ENCODE measurements at places on chromosomes 5 and 9.
A peak's percentile ranks its signal among the peaks of the same experiment; 100 is the strongest.

DNA sequence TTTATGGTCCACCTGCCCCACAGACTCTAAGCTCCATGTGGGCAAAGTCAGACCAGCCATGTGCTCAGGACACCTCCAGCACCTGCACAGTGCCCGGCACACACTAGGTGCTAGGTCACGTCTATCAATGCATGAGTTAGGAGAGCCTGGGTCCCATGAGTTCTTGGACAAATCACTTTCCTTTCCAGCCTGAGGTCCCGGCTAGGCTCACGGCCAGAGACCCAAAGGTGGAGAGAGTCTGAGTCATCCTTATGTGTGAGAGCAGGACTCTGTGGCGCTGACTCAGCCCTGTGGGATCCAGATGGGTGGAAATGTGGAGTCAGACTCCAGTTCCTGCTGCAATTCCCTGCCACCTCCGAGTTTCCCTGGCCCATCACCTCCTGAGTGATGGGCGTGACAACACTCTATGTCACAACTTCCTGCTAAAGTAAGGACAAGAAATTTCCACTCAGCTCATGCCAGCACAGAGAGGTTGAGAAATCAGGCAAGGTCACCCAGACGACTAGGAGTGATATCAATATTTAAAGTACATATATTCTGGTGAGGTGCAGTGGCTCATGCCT, 2.5 kb upstream of the ST6GALNAC4 start:
- DNase-seq = no peak

DNA sequence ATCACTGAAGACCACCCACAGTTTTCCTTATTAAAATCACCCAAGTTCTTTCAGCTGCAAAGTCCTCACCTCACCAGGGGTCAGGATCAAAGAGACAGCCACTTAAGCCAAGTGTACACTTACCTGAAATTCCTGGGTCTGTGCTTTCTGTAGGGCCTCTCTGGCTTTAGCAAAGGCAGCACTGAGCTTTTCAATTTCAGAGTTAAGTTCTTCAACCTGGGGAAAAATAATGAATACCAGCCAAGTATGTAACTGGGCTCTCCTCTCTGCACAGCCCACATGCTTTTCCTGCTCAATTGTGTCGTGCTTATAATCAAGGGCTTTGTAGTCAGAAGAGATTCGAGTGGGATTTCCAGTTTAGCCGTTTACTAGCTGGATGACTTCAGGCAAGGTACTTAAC, 55.1 kb downstream of the CDK5RAP2 start:
- no peak for DNase-seq

DNA sequence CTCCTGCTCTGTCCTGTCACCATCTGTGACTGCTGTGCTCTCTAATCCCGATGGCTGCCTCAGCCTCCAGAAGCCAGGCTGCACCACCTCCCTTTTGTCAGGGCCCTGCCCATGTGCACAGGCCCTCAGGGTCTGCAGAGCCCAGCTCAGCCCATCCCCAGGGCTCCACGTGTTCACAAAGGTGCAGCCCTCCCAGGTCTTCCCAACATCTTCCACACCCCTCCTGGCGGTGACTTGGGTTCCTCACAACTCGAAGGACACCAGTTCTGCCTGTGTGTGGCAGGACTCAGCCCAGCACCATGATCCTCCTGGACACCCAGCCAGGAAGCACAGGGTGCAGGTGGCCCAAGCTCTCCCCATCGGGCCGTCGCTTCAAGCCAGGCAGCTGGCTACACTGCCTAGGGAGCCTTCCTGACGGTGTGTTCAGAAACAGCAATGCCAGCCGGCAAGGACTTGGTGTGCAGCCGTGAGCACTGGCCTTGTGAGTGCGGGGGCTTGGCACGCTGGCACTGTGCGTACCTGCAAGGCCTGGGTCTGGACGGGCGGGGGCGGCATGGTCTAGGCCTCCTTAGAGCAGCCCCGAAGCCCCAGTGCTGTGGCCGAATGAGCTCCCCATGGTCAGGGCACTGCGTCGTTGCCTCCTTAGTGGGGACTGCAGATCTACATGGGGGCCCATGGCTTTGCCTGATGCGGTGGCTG, 96.1 kb downstream of the MRPL36 start:
- no peak for DNase-seq

DNA sequence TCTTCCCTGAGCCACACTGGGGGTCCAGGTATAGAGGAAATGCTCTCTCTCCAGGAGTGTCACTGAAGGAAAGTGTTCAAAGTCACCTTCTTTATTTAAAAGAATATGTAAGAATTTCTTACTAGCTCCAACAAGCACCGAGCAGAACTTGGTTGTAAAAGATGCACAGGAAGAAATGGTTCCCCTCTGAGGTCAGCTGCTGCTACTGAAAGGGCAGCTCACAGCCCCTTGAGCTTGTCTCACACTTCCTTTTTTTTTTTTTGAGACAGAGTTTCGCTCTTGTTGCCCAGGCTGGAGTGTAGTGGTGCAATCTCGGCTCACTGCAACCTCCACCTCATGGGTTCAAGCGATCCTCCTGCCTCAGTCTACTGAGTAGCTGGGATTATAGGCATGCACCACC, 77.2 kb downstream of the PRRT1B start:
- no peak for DNase-seq

GRCh38 chr5:14906628-14907027, 35.0 kb upstream of the ANKH start:
- DNase-seq = no peak

DNA sequence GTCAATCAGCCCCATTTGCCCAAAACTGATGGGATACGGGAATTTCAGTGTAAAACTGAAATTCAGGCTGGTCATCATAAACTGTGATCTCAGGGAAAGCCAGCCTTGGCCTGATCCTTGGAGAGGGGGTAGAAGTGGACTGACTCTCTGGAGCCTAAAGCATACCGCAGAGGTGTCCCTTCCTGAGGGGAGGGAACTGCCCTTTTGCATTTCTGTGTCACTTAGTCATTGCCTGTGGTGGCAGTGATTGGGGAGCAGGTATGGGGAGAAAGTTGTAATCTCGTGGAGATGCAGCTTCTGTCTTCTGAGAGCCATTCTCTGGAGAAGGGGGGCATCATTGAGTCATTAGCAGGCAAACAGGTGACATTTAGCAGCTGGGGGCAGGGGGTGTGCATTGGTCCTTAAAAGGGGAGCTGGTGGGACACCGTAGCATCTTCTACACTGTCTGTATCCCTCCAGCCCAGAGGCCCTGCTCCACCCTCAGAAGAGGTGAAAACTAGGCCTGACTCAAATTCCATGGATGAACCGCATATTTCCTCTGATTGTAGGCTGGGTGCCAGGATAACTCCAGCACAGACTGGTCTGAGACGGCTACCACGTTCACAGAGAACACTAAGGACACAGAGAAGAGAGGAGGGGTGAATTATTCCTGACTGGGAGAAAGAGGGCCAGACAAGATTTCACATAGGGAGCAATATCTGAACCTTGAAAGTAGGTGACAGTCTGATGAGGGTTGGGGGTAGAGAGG, 143.3 kb downstream of the SEC61B start:
- DNase-seq = no peak

GRCh38 chr5:66164044-66164790, 20.1 kb downstream of the SREK1 start:
- DNase-seq = no peak

DNA sequence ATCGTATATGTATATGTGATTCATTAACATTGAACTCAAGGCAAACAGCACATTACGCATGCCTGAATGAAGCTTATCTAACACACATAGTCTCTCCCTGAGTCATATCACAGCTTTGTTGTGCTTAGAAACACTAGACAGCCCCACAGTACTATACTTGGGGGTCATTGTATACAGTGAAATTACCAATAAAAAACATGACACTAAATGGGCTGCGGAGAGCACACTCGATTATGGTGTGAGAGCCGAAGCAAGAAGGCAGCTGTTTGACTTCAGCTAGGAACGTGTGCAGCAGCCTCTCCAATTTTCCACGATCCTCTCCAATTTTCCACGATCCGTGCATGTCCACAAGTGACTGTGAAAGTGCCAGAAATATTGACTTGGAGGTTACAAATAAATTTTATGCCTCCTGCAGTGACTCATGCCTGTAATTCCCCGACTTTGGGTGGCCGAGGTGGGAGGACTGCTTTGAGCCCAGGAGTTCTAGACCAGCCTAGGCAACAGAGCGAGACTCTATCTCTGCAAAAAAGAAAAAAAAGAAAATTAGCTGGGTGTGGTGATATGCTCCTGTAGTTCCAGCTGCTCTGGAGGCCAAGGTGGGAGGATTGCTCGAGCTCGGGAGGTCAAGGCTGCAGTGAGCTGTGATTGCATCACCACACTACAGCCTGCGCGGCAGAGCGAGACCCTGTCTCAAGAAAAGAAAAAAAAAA, 102.4 kb downstream of the DAPK1 start:
- DNase-seq = no peak

- peak; percentile 71 for DNase-seq
These were observed 84.0 kb downstream of the ZFAND5 start for GRCh38 chr9:72280913-72281500.

GRCh38 chr5:150541895-150542294, 34.0 kb downstream of the NDST1 start:
- DNase-seq = no peak

- DNase-seq = no peak
These were observed 140.9 kb upstream of the PIK3R1 start for GRCh38 chr5:68074633-68075032.

- DNase-seq = no peak
These were observed 168.6 kb downstream of the EFNA5 start for GRCh38 chr5:107501965-107502675.

- no peak for DNase-seq
These were observed 333.5 kb downstream of the DEPDC1B start for GRCh38 chr5:60366489-60366888.

GRCh38 chr5:172525996-172526360, 71.7 kb upstream of the SH3PXD2B start:
- no peak for DNase-seq

DNA sequence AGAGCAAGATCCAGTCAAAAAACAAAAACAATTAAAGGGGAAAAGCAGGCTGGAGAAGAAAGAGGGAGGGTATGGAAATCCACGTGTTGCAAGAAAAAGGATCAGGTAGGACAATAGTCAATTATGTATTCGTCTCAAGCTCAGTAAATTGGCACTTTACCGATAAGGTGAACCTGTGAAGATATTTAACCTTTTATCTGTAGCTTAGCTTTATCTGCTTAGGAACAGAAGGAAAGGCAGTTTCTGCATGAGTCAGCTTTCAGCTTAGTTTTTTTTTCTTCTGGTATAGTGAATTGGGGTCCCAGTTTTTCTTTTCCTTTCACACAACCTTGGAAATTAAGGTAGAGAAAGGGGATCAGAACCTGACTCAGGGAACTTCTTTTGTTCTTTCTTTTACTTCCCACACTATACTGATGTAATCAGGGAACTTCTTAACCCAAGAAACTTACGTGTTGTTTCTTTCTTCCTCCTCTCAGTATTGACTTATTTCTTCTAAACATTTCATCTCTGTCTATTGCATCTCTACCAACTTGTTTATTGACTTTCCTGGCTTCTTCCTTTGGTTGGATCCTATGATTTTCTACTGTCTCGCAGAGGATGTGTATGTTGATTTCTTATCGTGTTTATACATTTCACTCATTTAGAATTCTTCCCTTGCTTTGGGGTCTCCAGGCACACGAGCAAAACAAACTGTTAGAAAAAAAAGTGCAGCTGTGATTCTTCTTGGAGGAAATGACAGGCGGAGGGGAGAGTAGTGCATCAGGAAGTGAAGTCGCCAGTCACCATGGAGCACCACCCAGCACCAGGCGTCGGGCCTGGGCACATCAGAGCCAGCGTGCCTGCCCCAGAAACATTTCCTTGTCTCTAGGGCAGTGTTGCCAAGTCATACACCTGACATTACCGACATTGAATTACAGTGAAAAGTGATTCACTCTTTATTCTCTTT, 123.0 kb upstream of the LHFPL2 start:
- no peak for DNase-seq

Measured in CD8-positive, alpha-beta T cell (primary cell).